ENCODE measurements at places on chromosomes 7 and 10.

DNA sequence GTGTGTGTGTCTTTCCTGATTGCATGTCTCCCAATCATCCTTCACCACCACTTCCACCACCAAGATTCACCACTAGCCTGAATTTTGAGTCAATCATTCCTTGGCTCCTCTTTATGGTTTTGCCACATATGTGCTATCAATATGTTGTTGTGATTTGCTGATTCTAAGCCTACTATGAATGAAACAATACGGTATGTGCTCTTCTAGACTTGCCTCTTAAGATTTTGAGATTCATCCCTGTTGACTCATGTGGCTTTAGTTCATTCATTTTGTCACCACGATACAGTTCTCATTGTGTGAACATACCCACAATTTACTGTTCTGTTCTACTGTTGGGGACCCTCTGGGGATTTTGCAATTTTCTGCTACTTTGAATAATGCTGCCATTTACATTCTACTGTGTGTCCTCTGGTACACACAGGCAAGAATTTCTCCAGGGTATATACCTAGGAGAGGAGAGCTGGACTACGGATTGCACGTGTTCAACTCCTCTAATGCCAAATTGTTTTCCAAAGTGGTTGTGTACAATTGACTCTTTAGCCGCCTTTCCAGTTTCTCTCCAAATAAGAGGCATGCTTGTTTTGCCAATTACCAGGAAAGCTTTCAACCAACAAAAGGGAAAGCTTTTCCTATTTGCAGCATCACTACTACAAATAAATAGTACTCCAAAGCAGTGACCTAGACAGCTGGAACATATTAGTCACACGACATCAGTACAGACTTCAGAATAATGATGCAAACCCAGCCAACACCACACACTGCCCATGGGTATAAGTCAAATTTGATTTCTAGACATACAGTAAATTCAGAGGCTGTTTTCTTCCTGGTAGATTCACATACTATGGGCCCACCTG, 30.0 kb downstream of the SGMS1 start:
- DNase-seq = no peak

DNA sequence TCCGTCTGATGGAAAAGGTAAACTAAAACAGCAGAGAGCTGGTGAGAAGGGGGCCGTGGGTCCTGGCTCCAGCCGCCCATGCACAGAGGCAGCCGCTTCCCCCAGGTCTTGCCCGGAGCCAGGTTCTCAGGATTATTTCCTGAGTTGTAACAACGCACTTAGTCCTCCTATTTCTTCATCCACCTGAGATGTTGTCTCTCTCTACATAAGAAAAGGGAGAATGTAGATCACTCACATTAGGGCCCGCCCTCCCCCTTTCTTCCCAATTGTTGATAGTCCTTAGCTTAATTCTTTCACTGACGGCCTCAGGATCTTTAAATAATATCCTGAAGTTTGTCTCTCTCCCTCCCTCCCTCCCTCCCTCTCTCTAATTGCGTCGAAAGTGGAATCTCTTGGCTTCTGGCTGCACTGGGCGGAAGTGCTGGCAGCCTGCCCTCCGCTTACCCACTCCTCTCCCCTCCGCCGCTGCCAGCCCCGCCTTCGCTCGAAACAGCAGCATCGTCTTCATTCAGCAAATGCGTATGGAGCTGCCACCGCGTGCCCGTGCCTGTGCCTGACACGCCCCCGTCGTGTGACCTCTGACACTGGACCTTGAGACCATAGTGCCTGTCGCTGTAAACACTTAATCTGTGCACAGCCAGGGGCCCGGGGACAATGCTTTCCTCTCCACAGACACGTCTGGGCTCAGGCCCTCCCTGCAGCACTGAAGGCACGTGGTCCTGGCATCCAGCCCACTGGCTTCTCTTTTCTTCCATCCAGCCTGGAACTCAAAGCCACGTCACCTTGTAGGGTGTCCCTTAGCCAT, 174.5 kb upstream of the PPP2R2D start:
- no peak for DNase-seq

DNA sequence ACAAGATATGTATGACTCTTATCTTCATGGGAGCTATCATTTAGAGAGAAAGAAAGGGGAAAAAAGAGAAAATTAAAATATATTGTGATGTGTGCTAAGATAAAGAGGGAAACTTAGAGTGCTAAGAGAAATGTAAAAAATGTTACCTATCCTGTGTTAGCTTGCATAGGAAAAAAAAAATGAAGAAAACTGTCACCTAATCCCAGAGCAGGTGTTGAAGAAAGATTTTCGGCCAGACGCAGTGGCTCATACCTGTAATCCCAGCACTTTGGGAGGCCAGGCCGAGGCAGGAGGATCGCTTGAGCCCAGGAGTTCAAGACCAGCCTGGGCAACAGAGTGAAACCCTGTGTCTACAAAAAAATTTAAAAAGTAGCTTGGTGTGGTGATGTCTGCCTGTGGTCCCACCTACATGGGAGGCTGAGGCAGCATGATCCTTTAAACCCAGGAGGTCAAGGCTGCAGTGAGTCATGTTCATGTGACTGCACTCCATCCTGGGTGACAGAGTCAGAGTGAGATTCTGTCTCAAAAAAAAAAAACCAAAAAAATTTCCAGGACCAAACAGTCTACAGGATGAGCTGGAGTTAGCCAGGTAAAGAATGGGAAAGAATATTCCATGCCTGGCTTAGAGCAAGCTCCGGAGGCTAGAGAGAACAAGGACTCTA, 2.4 kb upstream of the MKLN1 start:
- DNase-seq = peak; percentile 25

GRCh38 chr10:102395400-102396316, at the start of gene NFKB2:
Gene NFKB2, plus strand, starts transcription at chr10:102395705. Its CDS starts 255 bp downstream, at chr10:102395960.
- peak; percentile 92 for DNase-seq

DNA sequence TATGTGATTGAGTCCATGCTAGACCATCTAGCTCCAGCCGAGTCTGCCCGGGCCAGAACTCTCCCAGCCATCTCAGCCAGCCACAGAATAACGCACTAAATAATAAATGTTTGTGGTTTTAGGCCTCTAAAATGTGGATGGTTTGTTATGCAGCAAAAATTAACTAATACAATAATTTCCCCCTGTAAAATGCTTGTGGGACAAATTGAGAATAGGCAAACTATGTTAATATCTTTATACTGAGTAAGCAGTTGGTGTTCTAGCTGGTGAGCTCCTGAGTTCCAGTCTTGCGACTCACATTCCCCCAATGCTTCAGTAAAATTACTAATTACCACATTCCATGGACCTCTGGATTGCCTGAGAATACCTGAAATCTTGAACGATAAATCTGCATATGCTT, 316.8 kb upstream of the NFE2L3 start:
- DNase-seq = no peak

DNA sequence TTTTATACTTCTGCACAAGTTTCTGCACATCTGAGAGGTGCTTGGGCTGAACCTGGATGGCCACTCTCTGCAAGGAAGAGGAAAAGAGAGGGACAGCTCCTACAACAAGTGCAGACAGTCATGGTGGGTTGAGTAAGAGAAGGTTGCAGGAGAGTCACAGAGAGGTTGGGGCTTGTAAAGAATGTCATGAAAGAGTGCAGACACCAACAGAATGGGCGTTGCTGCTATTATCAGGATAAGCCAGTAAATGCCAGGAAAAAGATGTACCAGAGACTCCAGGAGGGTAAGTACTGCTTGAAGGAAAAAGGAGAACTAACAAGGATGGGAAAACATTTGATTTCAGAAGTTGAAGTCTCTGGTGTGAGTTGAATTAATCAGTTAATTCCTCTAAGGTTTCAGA, 77.8 kb upstream of the NRP1 start:
- DNase-seq = no peak

GRCh38 chr10:127254276-127254675, 57.9 kb upstream of the INSYN2A start:
- DNase-seq = no peak

GRCh38 chr7:46558482-46559193, 637.6 kb upstream of the IGFBP3 start:
- no peak for DNase-seq

DNA sequence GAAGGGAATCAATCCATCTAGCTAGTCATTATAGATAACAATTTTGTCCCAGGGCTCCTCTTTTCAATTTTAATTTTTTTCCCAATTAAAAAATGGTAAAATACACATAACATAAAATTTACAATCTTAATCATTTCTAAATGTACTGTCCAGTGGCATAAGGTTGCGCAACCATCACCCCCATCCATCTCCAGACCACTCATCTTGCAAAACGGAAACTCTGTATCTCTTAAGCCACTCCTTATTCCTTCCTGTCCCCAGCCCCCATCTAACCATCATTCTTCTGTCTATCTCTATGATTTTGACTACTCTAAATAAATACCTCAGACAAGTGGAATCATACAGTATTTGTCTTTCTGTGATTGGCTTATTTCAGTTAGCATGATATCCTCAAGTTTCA, 46.1 kb upstream of the RAB18 start:
- no peak for DNase-seq

DNA sequence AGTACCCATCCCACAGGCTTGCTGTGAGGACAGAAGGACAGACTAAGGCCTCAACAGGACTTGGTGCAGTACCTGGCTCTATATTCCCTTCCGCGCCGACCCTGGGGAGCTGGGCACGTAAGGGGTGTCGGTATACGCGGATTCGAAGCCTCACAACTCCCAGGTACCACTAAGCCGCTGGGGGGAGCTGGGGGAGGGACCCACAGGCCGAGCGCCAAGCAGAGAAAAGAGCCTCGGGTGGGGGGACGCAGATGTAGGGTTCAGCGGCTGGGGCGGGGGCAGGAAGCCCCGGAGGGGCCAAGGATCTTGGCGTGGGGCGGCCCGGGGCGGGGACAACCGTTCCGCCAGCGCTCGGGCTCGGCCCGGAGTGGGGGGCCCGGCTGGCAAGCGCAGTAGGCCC, 126.4 kb upstream of the ZNF746 start:
- DNase-seq = peak; percentile 55

DNA sequence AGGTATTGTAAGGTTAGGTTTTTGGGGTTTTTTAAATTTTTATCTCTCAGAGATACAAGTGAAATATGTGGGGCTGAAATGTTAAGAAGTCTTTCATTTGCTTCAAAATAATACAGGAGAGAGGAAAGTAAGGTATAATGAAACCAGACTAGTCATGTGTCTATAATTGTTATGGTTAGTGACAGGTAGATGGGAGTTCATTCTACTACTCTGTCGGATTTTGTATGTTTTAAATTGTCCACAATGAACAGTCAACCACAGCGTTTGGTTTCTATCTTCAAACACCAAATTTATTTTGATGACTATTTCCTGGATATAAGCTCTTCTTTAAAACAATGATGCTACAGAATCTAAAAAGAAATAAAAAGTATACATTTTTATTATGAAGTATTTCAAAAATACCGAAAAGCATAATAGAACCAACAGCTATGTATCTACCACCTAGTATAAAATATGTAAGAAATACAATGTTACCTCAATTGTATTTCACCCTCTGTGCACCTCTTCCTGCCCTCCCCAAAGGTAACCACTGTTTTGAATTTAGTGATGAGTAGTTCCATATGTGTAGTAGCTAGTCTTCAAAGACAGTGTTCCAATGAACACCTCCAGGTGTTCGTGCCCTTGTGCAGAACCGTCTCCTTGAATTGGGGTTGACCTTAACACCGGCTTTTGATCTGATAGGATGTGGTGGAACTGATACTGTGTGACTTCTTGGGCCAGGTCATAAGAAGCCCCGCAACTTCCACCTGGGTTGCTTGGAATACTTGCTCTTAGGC, 74.8 kb upstream of the CDK1 start:
- no peak for DNase-seq

GRCh38 chr7:115274-115911, 77.0 kb upstream of the FAM20C start:
- DNase-seq = no peak

GRCh38 chr7:100585511-100586265, at the start of gene LRCH4:
Gene LRCH4, minus strand, starts transcription at chr7:100586129. Its CDS starts 29 bp downstream, at chr7:100586100.
- peak; percentile 61 for DNase-seq

GRCh38 chr7:47458057-47458456, 123.9 kb downstream of the TNS3 start:
- no peak for DNase-seq

GRCh38 chr10:54010337-54010933, 790.6 kb downstream of the PCDH15 start:
- DNase-seq = no peak

GRCh38 chr7:30713392-30713791, 31.1 kb upstream of the CRHR2 start:
- DNase-seq = no peak

- DNase-seq = no peak
Measured at GRCh38 chr10:86941426-86941825, 16.0 kb downstream of the MMRN2 start.

DNA sequence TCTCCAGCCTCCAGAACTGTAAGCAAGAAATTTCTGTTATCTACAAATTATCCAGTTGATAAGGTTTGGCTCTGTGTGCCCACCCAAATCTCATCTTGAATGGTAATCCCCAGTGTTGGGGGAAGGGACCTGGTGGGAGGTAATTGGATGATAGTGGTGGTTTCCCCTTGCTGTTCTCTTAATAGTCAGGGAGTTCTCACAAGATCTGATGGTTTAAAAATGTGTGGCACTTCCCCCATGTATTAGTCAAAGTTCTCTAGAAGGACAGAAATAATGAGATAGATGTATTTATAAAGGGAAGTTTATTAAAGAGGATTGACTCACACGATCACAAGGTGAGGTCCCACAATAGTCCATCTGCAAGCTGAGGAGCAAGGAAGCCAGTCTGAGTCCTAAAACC, 56.2 kb upstream of the APBB1IP start:
- DNase-seq = no peak

DNA sequence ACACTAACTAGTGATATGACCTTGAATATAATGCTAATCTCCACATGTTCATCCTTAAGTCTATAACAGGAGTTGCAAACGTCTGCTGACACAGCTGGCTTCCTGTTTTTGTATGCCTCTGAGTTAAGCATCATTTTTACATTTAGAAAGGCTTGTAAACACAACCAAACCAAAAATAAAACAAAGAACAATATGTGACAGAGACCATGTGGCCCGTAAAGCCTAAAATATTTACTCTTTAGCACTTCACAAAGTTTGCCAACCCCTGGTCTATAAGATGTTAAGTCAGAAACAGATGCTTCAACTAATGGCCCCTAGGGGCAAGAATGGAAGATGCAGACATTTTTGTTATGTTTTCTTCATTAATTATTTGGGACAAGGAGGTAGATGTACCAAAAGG, 109.3 kb downstream of the CPEB3 start:
- DNase-seq = no peak

DNA sequence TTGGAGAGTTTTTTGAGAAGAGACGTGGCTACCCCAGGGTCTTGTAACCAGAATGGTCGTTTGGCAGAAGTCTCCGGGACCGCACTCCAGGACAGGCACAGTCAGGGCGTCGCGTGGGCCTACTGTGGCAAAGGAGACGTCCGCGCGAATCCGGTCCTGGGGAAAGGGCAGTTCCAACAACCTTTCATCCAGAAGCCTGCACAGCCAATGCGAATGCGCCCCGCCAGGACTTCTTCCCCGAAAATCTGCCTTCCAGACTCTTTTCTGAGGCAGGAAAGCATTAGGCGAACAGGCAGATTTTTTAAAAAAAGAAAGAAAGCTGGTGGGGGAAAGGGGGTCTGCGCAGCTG, 2.0 kb downstream of the HPSE2 start:
- DNase-seq = no peak

Measured in activated naive CD4-positive, alpha-beta T cell treated with Interleukin-2 at 50 U/mL for 16 hours (primary cell).